Occipital lobe (tissue), 3 donors: ENCODE measurements at places on chromosomes 7 and 10. TPM values are rescaled to one million over a fixed set of nuclear protein-coding genes. Genes with fewer than 3 reads are reported as not detected.

The FAM13C gene
- 24.3 TPM for total RNA-seq

The UNC5B gene
- 3.9 TPM for total RNA-seq

The CDC14C gene
- 0.31 TPM for total RNA-seq

DNA sequence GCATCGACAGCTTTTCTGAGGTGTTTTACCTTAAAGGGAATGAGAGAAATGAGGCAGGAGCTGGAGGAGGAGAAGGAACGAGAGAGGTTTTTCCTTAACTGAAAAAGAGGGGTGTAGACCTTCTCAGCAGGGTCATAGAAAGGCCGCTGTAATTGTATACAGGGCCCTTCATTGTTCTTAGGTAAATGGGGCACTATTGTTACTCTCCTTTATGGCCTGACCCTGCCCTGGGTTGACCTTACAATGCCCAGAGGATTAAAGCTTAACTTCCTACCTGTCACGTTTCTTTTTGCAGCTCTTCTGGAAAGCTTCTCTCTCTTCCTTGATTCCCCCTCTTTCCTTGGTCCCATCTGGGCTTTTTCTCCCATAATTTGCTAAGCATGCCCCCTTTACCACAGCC is 13.7 kb upstream of the PDLIM1 start:
- DNase-seq: no peak

DNA sequence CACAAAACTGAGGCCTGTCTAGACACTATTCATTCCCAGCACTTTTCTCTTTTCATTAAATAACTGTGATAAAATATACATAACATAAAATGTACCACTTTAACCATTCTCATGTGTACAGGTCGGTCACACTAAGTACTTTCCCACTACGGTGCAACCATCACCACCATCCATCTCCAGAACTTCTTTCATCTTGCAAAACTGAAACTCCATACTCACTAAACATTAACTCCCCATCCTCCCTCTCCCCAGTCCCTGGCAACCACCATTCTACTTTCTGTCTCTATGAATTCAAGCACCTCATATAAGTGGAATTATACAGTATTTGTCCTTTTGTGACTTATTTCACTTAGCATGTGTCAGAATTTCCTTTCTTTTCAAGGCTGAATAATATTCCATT is 53.0 kb downstream of the ARHGAP12 start:
- DNase-seq: no peak

- DNase-seq: no peak
Observed at GRCh38 chr10:110207805-110208613, 604 bp downstream of the MXI1 start.

- DNase-seq: no peak
Observed at GRCh38 chr10:71945819-71946474, 18.2 kb upstream of the CHST3 start.

- no peak for DNase-seq
Observed at GRCh38 chr7:24291271-24291670, 7.3 kb downstream of the NPY start.

DNA sequence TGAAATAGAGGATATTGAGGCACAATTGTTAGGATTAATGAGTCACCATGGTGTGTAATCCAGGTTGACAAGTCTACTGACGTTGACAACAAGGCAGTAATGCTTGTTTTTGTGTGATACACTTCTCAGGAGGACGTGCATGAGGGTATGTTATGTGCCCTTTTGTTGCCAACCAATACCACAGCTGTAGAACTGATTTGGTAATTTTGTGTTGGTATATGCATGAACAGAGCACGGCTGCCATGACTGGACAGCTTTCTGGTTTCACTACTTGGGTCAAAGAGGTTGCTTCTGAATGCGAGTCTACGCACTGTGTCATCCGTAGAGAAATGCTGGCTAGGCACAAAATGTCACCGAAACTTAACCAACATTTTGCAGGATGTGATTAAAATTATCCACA is 32.9 kb downstream of the PHTF2 start:
- no peak for DNase-seq

DNA sequence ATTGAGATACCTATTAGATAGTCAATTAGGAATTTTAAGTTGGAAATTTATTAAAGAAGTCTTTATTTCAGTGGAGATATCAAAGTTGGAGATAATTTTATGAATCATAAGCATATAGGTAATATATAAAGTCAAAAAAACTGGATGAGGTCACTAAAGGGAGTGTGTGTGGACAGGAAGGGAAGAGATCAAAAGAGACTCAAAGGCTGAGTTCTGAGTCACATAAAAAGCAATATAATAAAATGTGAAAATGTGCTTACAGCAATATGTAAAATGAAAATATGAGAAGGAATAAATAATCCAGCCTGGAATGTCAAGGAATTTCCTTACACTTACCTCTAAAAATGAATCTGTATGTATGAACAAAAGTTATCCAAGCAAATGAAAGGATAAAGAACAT is 583.3 kb upstream of the SORCS1 start:
- DNase-seq: no peak
